ENCODE measurements at places on chromosomes 13 and 19.

DNA sequence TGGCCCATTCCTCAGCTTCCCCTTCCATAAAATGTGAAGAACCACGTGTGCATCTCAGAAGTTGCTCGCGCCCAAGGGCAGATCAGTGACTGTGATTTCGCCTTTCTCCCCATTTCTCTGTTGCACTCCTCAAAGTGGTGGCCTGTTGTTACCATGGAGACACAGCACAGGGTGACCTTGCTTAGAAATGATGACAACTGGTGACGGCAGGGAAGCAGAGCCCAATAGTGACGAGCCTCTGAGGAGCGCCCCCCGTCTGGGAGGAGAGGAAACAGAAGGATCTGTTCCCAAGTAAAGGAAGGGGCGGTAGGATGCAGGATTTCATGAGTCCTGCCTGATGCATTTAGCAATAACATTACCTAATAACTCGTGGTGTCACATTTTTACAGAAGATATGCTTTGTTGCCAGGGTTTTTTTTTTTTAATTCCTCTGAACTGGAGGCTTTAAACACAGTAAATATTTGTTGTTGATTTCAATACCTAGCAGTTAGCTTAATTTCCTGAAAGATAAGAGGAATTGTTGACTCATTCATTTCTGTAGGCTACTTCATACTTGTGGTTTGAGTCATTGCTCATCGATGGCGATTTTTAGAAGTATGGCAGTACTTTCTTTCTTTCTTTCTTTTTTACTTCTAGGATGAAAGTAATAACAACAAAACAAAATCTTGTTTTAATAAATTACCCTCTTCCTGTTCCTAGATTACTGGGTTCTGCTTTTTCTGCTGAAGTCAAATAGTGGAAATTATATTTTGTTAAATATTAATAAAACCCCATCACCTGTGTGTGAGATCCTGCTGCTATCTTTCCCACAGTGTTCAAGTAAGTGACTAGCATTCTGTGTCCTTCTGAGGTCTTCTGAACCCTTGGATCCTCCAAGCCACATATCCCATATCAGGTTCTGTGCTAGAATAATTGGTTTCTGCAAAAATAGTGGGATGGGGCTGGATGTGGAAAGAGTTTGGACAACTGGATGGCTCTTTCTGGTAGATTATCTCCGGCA is 36.0 kb downstream of the MBNL2 start:
- peak; percentile 96 for DNase-seq

DNA sequence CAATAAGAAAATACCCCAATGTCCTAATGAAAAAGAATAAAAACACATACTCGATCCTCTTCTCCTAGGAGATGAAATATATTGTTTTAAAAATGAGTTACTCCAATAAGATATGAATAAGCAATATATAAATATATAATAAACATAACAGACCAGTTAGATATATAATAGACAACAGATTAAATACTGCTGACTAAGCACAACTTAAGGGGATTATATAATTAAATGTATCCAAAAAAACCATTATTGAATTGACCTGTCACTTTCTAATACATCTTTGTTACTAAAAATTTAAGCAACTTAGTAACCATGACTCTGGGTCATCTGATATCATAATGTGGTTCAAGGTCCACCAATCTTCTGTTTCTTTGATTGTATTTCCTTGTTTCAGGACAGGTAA is 14.0 kb upstream of the ZNF780B start:
- no peak for DNase-seq

GRCh38 chr13:46909042-46909441 is 12.2 kb upstream of the HTR2A start:
- no peak for DNase-seq

DNA sequence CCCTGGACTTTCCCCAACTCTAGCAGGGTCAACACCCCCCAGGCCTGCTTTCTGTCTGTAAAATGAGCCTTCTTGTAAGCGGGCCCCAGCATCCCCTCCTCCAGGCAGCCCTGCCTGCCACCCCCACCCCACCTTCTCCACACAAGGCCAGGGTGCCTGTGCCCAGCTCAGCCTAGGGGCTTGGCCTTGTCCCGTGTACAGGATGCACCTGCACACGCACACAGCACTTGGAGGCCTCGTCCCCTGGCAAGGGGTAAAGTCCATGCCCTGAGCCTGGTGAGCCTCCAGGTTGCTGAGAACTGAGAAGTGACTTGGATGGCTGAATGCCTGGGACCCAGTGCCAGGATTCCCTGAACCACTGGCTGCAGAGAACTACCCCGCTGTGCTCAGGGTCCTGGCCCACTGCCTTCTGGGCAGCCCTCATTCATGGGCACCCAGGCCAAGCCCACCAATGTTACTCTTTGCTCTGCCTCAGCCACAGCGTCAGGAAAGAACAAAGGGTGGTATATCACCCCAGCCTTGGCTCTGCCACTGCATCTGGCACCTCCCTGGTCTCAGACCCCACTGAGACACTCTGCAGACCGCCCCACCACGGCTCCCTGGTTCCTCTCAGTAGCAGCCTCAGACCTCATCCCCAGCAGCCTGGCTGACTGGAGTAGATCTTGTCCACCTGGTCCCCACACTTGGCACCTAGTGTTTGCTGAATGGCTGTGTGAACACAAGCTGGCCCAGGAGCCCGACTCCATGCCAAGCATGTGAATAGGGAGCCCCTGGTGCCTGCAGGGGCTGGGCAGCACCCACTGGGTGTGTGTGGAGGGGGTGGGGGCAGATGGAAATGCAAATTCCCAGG is 1.8 kb upstream of the TM6SF2 start:
- no peak for DNase-seq

DNA sequence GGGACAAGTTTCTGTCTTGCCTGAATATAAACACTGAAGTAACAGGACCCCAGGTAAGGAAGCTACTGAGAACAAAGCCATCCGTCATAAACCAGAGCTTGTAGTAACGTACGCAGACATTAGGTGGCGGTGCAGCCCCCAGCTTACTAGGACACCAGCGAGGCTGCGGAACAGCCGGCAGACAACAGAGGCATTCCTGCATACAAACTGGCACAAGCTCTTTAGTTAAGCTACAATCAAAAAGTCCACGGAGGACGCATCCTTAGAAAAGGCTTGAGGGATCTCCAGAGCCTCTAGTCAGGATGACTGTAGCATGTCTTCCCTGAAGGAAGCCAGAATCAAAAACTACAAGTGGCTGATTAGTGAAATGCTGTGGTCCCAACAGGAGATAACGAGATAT is 26.2 kb downstream of the ZNF160 start:
- no peak for DNase-seq

All from vagina (tissue), 2 donors.